Astrocyte of the cerebellum (primary cell): ENCODE measurements at places on chromosomes 12 and 14.

DNA sequence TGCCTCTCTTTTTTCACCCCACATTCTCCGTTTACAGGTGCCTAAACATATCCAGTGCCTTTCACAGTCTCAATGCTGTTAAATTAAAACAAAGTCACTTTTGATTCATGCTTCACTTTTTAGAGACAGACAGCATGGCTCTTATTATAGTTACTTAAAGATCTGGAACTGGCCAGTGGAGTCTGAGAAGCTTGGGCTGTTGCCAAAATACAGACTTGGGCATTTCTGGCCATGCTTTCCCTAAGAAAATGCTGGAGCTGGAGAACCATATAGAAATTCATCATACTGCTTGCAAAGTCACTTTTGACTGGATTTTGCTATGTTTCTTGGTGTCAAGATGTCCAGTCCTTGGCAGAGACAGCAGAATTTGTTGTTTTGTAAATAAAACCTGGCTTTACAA is 12.2 kb upstream of the GPR68 start:
- DNase-seq = no peak

DNA sequence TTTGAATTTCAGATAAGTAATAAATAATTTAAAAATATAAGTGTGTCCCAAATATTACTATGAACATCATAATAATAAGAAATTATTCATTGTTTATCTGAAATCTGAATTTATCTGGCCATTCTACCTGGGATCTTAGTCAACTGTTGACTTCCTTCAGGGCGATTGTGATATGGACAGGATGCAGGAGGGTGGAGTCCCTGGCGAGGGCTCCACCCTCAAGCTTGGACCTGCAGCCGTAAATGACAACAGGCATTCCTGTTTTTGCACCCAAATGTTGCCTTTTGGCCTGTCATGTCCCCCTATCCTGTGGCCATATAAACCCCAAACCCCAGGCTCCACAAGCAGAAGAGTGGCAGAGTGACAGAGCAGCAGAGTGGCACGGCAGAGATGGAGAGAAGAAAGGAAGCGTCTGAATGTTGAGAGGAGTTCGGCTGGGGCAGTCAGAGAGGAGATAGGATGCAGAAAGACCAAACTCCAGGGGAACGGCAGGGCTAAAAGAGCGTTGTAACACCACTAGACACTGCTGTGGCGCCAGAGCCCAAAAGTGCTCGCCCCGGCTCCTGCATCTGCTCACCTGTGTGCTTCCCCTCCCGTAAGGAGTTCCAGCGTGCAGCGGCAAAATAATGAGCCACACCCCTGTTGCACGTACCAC is 39.4 kb upstream of the FUT8 start:
- no peak for DNase-seq

DNA sequence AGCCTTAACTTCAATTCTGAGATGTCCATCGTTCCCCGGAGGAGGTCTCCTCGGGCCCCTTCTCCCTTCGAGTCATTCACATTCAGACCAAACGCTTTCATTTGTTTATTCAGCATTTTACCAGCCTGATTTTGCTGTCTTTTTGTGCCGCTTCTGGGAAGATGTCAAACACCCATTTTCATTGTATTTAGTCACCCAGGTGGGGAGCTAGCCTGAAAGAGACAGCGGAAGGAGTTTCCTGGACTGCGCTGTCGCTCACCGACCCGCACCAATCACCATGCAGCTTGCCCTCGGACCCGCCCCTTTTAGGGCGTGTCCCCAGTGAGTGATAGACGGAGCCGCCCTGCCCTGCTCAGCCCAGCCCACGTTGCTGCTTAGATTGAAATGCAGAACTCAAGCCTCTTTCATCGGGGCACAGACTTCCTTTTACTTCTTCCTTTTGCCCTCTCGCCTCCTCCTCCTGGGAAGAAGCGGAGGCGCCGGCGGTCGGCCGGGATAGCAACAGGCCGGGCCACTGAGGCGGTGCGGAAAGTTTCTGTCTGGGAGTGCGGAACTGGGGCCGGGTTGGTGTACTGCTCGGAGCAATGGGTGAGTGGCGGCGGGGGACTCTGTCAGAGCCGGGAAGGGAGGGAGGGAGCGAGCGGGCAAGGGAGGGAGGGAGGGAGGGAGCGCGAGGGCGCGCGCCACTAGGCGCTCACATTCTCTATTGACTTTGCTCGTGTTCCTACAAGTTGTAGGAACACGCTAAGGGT is at the start of gene PAX9:
Gene PAX9, plus strand, starts transcription at position 355 of the 752 bp plus-strand sequence. Its CDS starts 230 bp downstream, at position 585.
- DNase-seq = peak; percentile 18

DNA sequence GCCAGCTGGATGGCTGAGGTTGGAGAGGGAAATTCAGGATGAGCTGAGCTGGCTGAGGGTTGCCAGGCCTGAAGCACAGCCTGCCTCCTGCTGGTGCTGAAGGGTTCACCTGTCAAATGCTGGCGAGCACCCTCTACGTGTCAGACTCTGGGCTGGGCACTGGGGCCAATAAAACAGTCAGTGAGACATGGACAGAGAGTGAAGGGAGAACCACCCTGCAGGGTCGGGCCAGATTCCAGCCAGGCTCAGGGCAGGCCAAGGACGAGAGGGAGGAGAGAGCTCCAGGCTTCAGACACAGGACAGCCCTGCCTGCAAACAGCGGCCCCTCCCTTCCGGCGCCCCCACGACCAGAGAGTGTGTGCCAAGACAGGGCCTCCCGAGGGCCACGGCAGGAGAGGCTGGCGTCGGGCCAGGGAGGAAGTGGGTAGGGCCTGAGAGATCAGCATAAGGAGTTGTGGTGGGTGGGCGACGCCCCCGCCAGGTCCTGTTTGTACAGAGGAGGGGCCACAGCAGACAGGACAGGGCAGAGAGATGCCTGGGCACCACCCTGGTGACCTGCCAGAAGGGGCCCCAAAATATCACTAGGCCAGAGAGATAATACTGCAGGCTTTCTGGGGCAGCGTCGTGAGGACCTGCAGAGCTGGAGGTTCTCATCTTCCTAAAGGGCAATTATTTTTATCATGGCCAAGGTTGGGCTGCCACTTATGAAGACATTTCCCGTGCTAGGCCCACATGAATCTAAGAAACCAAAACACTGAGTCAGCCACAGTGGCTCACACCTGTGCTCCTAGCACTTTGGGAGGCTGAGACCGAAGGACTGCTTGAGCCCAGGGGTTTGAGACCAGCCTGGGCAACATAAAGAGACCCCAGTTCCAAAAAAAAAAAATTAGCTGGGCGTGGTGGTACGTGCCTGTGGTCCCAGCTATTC is 73.1 kb upstream of the GPR68 start:
- no peak for DNase-seq

GRCh38 chr12:10400829-10401228 is 8.7 kb downstream of the KLRC4 start:
- no peak for DNase-seq

DNA sequence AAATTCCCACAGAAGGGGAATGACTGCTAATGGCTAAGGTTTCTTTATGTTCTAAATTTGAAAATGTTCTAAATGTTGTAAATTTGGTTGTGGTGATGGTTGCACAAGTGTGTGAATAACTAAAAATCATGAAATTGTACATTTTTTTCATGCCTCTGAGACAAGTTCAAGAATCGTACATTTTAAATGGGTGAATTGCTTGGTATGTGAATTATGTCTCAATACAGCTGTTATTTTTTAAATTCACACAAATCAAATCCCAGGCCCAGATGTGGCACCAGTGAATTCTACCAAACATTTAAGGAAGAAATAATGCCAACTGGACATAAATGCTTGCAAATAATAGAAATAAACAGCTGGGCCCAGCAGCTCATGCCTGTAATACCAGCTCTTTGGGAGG is 28.6 kb upstream of the RND1 start:
- no peak for DNase-seq

DNA sequence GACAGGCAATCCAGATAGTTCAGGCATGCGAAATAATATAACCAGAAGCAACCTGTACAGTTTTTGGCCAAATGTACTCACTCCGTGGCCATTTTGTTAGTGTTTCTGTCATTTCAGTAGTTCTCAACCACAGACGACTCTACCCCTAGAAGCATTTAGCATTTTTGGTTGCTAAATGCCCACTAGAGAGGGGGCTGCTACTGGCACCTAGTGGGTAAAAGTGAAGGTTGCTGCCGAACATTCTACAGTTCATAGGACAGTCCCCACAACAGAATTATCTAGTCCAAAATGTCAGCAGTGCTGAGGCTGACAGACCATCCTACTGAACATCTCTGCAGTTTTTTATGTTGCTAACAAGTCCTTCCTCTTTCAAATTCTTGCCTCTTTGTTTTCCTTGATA is 107.4 kb downstream of the TSHR start:
- DNase-seq = no peak

- no peak for DNase-seq
Observed at GRCh38 chr12:94225506-94225905, 77.1 kb downstream of the PLXNC1 start.

DNA sequence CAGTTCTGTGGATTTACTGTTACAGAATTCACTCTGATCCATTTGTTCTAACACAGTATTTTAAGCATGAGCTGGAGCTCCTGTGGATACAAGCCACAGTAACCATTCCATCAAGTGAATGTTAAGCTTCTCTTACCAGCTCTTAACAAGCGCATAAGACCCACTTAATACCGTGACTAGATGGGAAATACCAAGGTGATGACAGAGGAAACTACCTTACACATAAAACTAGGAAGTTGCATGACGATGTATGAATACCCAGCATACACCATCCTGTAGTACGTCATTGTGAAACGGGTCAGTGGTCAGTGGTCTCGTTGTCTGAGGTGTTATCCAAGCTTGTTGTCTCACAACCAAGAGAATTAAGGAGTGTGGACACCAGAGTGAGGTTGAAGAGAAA is 2.0 kb upstream of the GALC start:
- DNase-seq = no peak
